ENCODE measurements at places on chromosomes 2 and 18.

DNA sequence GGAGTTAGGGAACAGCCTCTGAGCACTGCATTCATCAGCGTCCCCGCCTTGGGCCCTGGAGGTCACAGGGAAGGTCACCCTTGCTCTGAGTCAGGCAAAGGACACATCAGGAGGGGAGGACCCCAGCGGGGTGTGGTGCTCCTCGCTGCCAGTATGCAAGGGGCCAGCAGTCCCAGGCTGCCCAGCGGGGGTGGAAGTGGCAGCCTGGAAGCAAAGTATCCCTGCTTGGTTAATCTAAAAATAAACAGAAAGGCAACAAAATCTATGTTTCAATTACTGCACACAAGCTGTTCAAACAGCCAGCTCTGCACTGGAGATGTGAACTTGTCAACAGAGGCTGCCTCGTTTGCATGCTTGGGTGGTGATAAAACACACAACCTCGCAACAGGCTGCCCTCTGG is 164.1 kb downstream of the KLHL29 start:
- peak; percentile 50 for DNase-seq

DNA sequence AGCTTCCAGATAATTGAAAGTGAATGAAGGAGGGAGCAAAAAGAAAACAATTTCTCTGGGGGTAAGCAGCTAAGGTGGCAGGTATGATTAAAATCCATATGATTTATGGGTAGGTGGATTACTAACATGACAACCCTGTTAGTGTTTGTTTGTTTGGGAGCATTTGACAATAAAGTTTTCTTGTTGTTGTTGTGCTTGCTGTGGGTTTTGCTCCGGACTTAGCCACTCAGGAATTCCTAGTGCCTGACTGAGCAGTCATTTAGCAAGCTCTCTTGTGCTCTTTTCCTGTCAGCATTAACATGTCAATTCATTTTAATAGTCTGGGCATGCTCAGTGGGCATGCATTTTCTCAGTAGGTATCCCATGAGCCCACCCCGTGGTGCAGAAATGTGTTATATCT is 674.8 kb upstream of the ZEB2 start:
- DNase-seq: no peak

GRCh38 chr2:104868505-104868866 is 14.6 kb downstream of the POU3F3 start:
- DNase-seq: no peak

GRCh38 chr2:12755384-12755783 is 38.6 kb downstream of the TRIB2 start:
- no peak for DNase-seq

- DNase-seq: peak; percentile 64
Measured at GRCh38 chr2:1743396-1744150, 742 bp downstream of the PXDN start.

- DNase-seq: no peak
Measured at GRCh38 chr18:61334951-61335683, 1.9 kb downstream of the CDH20 start.

DNA sequence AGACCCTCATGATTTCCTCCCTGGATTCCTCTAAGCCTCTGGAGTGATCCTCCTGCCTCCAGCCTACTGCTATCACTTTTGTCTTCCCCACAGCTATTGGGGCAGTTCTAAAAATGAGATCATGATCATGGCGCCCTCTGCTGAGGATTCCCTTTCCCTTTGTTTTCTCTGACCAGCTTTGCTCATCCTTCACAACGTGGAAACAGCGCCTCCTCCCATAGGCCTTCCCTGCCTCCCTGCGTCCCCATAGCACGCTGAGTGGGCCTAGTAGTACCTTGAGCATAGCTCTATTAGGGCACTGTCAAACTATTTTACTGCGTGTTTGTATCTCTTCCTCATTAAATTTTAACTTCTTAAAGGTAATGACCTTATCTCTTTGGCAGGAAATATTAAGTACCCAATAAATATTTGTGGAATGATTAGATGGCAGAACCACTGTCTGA is 207.0 kb upstream of the FANCL start:
- DNase-seq: peak; percentile 66

GRCh38 chr2:68770271-68771111 is 35.9 kb downstream of the ARHGAP25 start:
- no peak for DNase-seq

DNA sequence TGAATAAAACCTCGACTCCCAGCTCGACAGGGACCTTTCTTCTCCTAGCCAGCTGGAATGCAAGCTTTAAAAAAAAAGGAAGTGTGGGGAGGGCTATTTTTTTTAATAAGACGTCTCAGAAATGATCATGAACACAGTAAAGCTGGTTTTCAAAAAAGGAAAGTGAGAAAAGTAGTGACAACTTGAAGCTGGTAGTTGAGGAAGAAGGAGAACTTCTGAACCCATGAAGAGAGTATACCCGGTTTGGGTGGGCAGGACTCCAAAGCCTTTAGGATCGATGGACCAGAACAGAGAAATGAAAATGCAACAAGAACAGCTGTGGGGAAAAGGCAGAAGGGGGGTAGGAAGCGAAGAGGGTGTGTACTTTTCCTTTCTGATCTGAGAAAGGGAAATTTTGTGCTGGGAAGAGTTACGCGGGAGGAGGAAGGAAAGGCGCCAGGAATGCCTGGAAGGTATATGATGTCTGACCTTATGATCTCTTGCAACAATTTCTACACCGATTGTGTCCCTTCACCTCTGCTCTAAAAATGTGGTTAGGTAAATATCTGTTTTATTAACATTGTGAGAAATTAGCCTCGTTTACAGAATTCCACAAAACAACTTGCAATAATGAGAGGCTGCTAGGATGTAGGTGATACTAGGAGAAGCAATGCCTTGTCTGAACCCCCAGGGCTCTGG is 22.6 kb upstream of the CYP1B1 start:
- no peak for DNase-seq
